ENCODE measurements at places on chromosomes 3 and 15.
A peak's percentile ranks its signal among the peaks of the same experiment; 100 is the strongest.

- H3K27me3 ChIP-seq = no peaks in the 10 kb centered on the region
- no peaks in the 10 kb centered on the region for H3K4me1 ChIP-seq
- no peak overlapping the region for H3K27ac ChIP-seq
- DNase-seq = no peak
- H3K36me3 ChIP-seq = no peaks in the 10 kb centered on the region
Measured at GRCh38 chr3:117955196-117955595, 1079.5 kb downstream of the IGSF11 start.

GRCh38 chr3:189169728-189170127, 2.0 kb upstream of the TPRG1 start:
- H3K27ac ChIP-seq = no peak overlapping the region
- no peaks in the 10 kb centered on the region for H3K4me1 ChIP-seq
- H3K4me3 ChIP-seq = no peak overlapping the region
- H3K27me3 ChIP-seq = no peaks in the 10 kb centered on the region
- no peaks in the 10 kb centered on the region for H3K36me3 ChIP-seq

GRCh38 chr15:41104234-41104633, 11.8 kb downstream of the INO80 start:
- no peaks in the 10 kb centered on the region for H3K4me1 ChIP-seq
- no peak overlapping the region for H3K27ac ChIP-seq
- no peak overlapping the region for H3K4me3 ChIP-seq

- no peaks in the 10 kb centered on the region for H3K4me1 ChIP-seq
- H3K27me3 ChIP-seq = no peaks in the 10 kb centered on the region
- no peak overlapping the region for H3K27ac ChIP-seq
- no peak for DNase-seq
- H3K36me3 ChIP-seq = no peaks in the 10 kb centered on the region
Measured at GRCh38 chr3:34782871-34783270, 856.5 kb upstream of the ARPP21 start.

DNA sequence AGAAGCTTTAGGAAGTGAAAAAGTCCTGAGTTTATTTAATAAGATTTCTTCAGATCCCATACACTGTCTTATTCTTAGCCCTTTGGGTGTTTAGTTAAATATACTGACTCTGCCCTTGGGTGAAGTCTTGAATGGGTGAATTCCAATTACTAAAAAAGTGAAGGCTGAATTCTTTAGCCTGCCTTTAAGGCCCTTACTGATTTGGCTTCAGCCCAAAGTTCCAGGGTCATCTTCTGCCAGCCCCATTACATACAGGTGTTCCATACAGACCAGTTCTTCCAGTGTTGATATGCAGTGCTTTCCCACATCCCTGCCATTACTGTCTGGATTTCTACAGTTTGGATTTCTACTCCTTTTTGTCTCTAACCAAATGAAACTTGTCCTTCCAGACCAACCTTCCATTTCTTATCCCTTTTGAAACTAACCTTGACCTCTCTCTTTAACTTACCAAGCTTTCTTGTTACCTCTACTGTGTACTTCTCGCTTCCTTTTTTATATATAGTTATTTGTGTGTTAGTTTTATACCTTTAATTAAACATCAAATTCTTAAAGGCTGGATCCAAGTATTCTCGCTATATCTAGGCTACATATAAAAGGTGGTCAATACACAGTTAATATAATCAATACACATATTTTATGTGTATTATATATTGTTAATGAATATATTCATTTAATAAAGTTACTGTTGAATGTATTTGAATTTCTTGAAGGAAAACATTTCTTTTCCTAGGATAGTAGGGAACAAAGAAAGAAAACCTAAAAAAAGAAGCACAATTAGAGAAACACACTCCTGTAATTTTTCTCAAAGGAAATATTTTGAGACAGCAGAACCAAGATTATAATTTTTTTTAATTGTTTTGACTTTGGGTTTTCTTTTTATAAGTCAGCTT, 15.0 kb downstream of the MBNL1 start:
- no peak for DNase-seq
- peak overlapping the region; percentile 65 for H3K27ac ChIP-seq
- H3K4me1 ChIP-seq = peaks cover 90% of the 10 kb centered on the region

DNA sequence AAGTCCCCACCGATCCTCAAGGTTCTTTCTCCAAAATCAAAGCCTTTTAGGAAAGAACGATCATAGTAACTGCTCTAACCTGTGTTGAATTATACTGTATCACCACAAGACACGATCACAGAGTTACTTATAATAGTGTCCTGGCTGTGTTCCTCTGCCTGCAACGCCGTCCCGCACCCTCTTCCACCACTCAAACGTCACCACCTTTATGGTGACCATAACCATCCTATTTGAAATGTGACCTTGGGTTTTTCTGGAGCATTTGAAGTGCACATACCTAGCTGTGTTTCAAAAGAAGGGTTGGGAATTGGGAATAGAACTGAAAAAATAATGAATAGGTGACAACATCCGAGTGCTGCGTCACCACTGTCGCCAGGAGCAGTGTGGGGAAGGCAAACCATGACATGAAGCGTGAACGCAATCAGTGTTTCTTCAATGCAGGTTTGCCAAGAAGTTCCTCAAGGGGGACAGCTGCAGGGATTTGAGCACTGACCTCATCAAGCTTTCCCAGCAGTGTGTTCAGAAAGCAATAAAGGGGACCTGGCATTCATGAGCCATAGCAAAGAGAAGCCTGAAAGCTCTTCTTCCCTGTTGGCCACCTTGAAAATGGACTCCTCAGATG, 769 bp upstream of the SELENOS start:
- H3K4me1 ChIP-seq = peaks cover 19% of the 10 kb centered on the region
- H3K4me3 ChIP-seq = peak overlapping the region; percentile 87

DNA sequence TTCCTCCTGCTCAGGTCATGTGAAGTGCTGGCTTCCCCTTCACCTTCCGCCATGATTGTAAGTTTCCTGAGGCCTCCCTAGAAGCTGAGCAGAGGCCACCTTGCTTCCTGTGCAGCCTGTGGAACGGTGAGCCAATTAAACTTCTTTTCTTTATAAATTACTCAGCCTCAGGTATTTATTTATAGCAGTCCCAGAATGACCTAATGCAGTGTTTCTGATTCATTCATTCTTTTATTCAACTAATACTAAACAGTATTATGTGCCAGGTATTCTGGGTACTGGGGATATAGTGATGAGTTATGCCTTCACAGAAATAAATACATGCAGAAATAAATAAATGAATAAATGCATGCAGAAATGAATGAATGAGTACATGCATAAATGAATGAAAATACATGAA, 41.9 kb downstream of the EDEM1 start:
- H3K36me3 ChIP-seq = no peaks in the 10 kb centered on the region
- no peak overlapping the region for H3K4me3 ChIP-seq
- no peak overlapping the region for H3K27ac ChIP-seq
- no peaks in the 10 kb centered on the region for H3K4me1 ChIP-seq
- H3K27me3 ChIP-seq = no peaks in the 10 kb centered on the region

GRCh38 chr15:90095521-90095959, 6.7 kb downstream of the IDH2 start:
- H3K36me3 ChIP-seq = no peaks in the 10 kb centered on the region
- no peak for DNase-seq
- H3K4me1 ChIP-seq = peaks cover 46% of the 10 kb centered on the region
- peak overlapping the region; percentile 36 for H3K27ac ChIP-seq
- H3K4me3 ChIP-seq = no peak overlapping the region

- H3K4me3 ChIP-seq = no peak overlapping the region
- H3K27me3 ChIP-seq = no peaks in the 10 kb centered on the region
- no peaks in the 10 kb centered on the region for H3K36me3 ChIP-seq
- peaks cover 6% of the 10 kb centered on the region for H3K4me1 ChIP-seq
- no peak overlapping the region for H3K27ac ChIP-seq
Measured at GRCh38 chr3:193701953-193702635, 109.1 kb downstream of the OPA1 start.

GRCh38 chr3:171851660-171852058, 8.5 kb downstream of the TMEM212 start:
- H3K27ac ChIP-seq = no peak overlapping the region
- no peaks in the 10 kb centered on the region for H3K36me3 ChIP-seq
- H3K27me3 ChIP-seq = no peaks in the 10 kb centered on the region
- no peaks in the 10 kb centered on the region for H3K4me1 ChIP-seq
- no peak for DNase-seq

DNA sequence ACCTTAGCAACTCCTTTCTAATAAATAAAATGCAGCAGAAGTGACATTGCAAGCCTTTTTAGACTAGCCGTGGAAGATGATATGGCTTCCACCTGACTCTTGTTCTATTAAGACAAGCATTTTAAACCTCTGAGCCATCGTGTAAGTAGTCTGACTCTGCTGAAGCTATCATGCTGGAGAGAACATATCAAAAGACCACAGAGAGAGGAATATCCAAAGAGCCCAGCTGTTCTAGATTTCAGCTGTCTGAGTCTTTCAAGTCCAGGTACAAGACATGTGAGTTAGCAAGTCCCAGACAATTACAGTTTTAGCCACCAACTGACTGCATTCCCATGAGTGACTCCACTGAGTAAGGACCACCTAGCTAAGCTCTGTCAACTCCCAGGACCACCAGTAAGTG, 517.0 kb upstream of the NAALADL2 start:
- no peaks in the 10 kb centered on the region for H3K4me1 ChIP-seq
- DNase-seq = no peak
- no peak overlapping the region for H3K4me3 ChIP-seq
- H3K27ac ChIP-seq = no peak overlapping the region
- H3K27me3 ChIP-seq = no peaks in the 10 kb centered on the region
- H3K36me3 ChIP-seq = no peaks in the 10 kb centered on the region

DNA sequence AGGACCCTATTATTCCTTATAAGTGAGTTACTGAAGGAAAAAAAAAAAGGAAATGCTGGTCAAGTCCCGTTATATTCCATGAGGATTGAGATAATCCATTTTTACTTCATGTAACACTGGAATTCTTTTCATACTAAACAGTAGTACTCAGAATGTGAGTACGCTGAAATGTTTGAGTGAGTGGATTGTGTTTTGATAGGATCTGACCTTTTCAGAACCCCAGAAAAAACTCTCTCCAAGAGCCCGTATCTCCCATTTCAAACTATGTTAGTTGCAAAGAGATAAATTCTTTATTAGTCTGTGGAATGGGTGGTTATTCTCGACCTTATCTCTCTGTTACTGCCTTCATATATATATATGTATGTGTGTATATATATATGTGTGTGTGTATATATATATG, 2.5 kb upstream of the LPP start:
- no peak overlapping the region for H3K27ac ChIP-seq
- no peaks in the 10 kb centered on the region for H3K36me3 ChIP-seq
- H3K4me1 ChIP-seq = peaks cover 27% of the 10 kb centered on the region
- no peaks in the 10 kb centered on the region for H3K27me3 ChIP-seq
- DNase-seq = no peak

GRCh38 chr15:25481208-25481859, 42.5 kb upstream of the UBE3A start:
- H3K27ac ChIP-seq = no peak overlapping the region
- H3K4me1 ChIP-seq = peaks cover 6% of the 10 kb centered on the region
- no peaks in the 10 kb centered on the region for H3K36me3 ChIP-seq
- no peak for DNase-seq

- peaks cover 72% of the 10 kb centered on the region for H3K4me1 ChIP-seq
- no peak overlapping the region for H3K4me3 ChIP-seq
- H3K27me3 ChIP-seq = no peaks in the 10 kb centered on the region
- H3K36me3 ChIP-seq = no peaks in the 10 kb centered on the region
- H3K27ac ChIP-seq = no peak overlapping the region
Measured at GRCh38 chr3:172104471-172105072, 65.2 kb downstream of the FNDC3B start.

DNA sequence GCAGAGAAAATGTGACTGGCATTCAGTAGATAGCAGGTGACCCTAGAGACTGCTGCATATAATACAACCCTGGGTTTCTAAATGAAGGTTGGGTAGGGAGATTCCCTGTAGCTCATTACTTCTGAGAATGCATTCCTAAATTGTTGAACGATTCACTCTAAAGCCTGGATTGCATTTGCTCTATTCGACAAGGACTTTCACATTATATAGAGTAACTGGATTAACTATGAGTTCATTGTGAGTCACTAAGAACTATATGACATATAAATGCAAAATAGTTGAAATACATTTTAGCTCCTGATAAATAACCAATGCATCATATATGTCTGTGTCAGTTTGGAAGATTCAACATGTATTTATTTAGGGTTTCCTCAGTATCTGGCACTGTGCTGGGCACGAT, 294.7 kb upstream of the CCDC54 start:
- DNase-seq = no peak
- no peaks in the 10 kb centered on the region for H3K27me3 ChIP-seq
- H3K27ac ChIP-seq = no peak overlapping the region
- no peaks in the 10 kb centered on the region for H3K36me3 ChIP-seq
- no peaks in the 10 kb centered on the region for H3K4me1 ChIP-seq

GRCh38 chr3:152026033-152026556, 152.7 kb downstream of the SUCNR1 start:
- H3K4me1 ChIP-seq = peaks cover 5% of the 10 kb centered on the region
- H3K27me3 ChIP-seq = no peaks in the 10 kb centered on the region
- H3K36me3 ChIP-seq = no peaks in the 10 kb centered on the region
- no peak overlapping the region for H3K27ac ChIP-seq
- no peak for DNase-seq
- no peak overlapping the region for H3K4me3 ChIP-seq
